ENCODE measurements at places on chromosomes 6 and 20.

DNA sequence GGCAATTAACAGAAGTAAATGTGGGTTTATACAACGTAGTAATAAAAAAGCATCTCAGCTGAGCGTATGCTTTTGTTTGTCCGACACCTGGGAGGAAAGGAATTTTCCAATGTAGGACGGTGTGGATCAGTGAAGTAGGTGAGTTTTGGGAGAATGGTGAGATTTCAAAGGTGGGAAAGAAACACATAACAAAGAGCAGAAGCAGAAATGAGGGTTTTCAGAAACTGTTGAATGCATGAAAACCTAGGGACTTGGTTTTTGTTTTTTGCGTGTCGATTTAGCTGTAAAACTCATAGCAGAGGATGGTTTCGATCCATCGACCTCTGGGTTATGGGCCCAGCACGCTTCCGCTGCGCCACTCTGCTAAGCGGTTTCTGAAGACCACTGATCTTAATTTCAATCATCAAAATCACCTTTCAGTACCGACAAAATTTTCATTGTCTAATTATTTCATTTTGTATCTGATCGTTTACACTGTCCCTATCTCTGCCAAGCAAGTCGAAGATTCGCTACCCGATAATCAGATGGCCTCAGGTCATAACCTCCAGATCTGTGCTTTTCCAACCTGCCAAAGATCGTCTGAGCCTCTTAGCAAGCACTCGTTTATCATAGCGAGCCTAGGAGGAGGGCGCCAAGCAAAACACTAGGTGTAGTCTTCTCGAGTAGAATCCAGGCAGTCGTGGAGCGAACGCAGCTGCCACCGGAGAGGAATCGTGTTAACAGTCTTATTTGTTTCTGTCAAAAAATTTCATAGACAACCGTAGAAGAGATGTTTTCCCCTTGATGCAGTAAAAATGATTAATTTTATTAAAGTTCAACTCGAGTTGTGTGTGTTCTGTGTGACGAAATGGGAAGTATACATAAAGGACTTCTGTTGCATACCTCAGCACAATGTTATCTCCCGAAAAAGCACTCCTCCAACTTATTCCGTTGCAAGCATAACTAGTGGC lies 20.9 kb upstream of the POM121L2 start:
- DNase-seq, result peak; percentile 41

- DNase-seq, result no peak
Measured at GRCh38 chr20:43682446-43682845, 15.5 kb downstream of the MYBL2 start.

GRCh38 chr6:43001843-43002242 lies 11.9 kb downstream of the MEA1 start:
- no peak for DNase-seq

- no peak for DNase-seq
Measured at GRCh38 chr6:139448051-139448649, 73.7 kb upstream of the CITED2 start.

- no peak for DNase-seq
Measured at GRCh38 chr6:152268846-152269442, 368.2 kb downstream of the SYNE1 start.

GRCh38 chr6:158474961-158475343 lies 84.9 kb upstream of the TMEM181 start:
- DNase-seq, result peak; percentile 32

DNA sequence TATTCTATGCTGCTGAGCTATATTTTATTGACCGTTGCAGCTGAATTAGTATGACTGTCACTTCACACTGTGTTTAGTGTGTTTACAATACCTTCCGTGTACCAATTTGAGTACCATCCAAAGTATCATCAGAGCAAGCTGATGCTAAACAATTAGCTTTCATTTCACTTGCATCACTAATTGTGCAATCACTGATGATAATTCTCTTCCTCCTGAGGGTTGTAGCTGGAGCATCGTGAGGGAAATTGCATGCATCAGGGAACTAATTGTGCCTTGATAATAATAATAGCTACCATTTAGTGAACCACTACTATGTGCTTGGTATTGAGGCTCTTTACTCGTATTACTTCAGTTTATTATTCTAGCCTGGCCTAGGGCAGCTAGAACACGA lies 384.8 kb upstream of the SOX4 start:
- DNase-seq, result no peak

DNA sequence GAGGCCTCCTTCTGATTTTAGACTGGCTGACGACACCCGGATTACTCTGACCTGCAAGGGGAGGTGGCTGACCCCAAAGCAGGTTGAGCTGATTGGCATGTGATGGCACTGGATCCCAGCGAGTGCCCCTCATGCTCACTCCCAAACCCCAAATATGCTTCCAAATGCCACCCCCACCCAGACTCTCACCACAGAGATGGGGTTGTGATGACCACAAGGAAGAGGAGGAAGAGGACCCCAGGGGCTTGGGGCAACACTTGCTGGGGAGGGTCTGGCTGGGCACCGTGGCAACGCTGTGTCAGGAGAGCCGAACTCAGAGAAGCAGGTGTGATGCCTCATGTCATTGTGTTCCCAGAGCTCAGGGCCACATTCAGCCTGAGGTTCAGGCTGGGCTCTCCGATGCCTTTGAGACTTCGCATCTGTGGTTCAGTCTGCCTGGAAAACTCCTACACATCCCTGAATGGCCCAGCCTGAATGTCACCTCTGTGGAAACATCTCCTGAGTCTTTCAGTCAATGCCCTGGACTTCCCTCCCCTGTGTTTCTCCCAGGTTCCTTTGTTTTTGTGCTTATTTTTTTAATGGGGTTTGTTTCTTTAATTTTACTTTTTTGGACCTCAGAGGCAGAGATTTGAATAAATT lies 169.1 kb upstream of the PMEPA1 start:
- DNase-seq, result no peak

DNA sequence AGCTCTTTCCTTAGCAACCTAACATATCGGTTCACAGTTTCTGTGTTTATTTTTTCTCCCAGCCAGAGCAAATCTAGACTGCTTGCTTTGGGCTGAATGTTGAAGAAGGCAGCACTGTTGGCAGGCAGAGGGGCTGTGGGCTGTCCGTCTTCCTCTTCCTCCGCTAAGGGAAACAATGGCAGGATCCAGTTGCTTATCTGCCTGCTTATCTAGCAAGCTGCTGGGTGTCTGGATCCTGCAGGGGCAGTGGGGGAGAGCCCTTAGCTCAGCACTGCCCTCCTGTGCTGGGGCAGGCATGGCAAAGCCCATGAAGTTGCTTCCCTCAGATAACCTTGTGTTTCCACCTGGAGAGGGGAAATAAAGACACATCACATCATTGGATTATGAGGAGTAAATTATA lies 92.7 kb upstream of the CD93 start:
- no peak for DNase-seq

- no peak for DNase-seq
Measured at GRCh38 chr6:4346659-4347333, 211.4 kb upstream of the ECI2 start.

DNA sequence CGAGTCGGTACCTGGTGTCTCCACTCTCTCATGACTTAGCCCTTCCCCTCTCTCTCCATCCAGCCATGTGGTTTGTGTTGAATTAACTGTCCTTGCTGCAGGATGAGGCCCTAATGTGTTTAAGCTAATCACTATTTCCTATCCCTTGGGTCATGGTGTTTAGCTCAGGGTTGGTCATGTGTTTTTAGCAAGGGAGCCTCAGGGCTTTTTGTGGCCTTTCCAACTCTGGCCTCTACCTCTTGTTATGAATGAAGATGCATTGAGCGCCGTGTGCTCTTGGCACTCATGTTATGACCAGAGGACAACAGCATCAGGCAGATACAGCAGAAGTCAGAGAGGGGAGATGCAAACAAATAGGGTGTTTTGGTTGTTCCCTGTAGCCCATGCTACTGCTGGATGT lies 674.2 kb upstream of the FLRT3 start:
- no peak for DNase-seq

DNA sequence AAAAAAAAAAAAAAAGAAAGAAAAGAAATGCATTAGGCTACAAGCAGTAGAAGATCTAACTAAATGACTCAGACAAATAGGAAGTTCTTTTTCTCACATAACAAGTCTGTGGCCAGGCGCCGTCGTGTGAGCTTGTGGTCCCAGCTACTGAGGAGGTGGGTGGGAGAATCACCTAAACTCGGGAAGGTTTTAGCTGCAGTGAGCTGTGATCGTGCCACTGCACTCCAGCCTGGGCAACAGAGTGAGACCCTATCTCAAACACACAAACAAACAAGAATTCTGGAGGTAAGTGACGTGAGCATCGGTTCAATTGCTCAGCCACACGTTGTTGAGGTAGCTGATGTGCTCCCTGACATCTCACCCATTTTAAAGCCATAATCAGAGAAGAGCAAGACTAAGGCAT lies 37.9 kb upstream of the SLC23A2 start:
- no peak for DNase-seq

DNA sequence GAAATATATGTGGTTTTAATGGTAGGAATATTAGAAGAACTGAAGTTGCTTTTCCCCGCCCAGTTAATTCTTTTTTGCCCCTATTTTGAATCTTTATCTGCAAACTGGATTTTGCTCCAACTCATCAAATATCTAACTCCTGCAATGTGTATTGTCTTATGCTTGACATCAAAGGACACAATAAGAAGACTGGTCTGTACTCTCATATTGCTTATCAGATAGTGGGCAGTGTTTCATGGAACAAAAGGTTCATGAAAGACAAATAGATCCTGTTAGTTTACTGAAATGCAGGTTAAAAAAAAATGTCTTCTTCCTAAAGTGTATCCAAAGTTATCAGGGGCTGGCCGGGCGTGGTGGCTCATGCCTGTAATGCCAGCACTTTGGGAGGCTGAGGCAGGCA lies 27.7 kb upstream of the GTF3C6 start:
- no peak for DNase-seq

- no peak for DNase-seq
Measured at GRCh38 chr6:101509536-101509935, 116.0 kb downstream of the GRIK2 start.

GRCh38 chr6:41901882-41902519 lies 6.8 kb upstream of the USP49 start:
- peak; percentile 24 for DNase-seq

- DNase-seq, result no peak
Measured at GRCh38 chr6:163955096-163955495, 540.6 kb downstream of the QKI start.

DNA sequence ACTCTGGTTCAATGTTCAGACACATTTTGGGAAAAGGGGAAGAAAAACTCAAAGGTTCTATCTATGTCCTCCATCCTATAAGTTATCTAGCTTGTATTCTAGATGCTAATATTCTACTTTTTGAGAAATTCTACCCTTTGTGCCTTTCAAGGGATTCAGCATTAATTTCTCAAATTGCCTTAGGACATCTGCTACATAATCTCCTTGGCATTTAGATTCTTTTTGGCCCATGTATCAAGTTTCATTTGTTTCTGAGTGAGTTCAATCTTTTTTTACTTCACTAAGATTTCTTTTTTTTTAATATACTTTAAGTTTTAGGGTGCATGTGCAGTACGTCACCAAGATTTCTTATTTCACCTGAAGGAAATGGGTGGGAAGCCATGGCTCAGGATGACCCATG lies 232.7 kb upstream of the TENT5A start:
- no peak for DNase-seq

GRCh38 chr6:71138376-71138775 lies 150.2 kb upstream of the OGFRL1 start:
- no peak for DNase-seq

DNA sequence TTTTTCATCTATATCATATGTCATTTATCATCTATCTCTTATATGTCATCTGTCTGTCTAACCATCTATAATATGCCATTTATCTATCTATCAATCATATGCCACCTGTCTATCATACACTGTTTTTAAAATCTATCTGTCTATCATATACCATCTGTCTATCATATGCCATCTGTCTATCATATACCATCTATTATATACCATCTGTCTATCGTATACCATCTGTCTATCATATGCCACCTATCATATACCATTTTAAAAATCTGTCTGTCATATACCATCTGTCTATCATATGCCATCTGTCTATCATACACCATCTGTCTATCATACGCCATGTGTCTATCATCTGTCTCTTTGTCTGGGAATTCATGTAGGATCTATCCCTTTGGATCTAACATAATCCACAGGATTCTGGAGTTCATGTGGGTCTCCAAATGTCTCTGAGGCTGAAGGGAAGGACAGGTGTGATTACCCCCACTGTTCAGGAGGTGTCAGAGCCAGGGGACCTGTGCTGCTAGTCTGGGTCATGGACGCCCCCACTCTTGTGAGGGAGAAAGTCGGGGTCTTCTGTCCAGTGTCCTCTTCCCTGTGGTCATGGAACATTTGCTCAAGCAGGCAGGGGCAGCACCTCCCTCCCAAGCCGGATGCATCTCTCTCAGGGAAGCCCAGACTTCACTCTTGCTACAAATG lies 36.9 kb upstream of the FRMD1 start:
- DNase-seq, result no peak

DNA sequence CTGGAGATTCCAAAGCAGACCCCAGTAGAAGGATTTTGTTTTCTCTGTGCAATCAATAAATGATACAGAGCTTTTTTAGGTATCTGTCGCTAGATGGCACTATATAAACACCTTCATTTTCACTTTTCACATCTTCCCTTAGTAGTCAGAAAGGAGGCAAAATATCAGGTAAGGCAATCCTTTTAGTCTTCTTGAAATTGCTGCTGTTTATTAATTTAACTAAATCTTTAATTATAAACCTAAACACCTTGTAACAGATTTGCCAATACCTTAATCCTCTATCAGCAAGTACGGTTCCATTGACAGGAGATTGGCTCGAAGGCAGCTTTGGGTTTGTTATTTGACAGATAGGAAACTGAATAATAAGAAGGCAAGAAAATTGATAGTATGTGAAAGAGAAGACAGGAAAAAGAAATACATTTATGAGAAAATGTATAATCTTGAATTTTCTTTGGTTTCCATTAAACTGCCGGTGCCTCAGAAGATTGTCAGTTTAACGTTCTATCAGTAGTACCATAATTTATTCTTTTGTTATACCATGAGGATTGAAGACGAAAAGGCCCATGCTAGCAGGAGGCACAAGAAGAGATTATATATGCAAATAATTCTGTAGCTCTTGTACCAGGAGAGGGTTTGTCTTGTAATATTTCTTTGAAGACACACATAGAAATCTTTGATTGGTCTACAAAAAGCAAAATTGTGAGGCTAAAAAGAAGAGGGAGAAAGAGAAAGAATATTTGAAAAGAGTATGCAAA lies 23.5 kb upstream of the IBTK start:
- DNase-seq, result no peak

- no peak for DNase-seq
Measured at GRCh38 chr20:944148-944547, 28.0 kb upstream of the ANGPT4 start.

DNA sequence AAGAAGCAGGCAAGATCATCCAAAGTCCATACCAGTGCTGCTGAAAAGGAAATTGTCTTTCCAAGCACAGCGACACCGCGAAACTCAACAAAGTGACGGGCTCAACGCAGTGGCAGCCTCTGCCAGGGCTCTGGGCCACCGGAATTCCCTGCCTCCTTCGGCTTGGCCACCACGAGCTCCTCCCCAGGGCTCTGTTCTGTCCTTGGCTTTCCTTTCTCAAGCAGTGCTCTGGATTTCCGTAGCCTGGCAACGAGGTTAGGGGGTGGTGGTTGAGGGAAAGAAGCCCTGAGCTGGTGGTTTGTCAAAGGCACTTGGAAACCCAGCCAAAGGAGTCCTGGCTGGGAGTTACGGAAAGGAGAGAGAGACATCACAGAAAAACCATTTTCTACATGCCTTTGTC lies 31.2 kb downstream of the PRR18 start:
- DNase-seq, result no peak

GRCh38 chr20:17542993-17543412 lies 11.8 kb upstream of the BFSP1 start:
- DNase-seq, result no peak

- DNase-seq, result no peak
Measured at GRCh38 chr20:25987073-25987927, 290.6 kb upstream of the ZNF337 start.

- DNase-seq, result no peak
Measured at GRCh38 chr6:108417027-108417426, 122.2 kb downstream of the AFG1L start.

- DNase-seq, result no peak
Measured at GRCh38 chr6:41584668-41585205, 38.6 kb downstream of the FOXP4 start.

All from Calu3 (cell line).